Kidney (tissue), 22 donors: ENCODE measurements at places on chromosomes 5 and 9. TPM values are rescaled to one million over a fixed set of nuclear protein-coding genes. Genes with fewer than 3 reads are reported as not detected.

GRCh38 chr5:6377582-6377904 lies 804 bp downstream of the MED10 start:
- peaks cover 8% of the 10 kb centered on the region for H3K4me1 ChIP-seq
- no peak overlapping the region for H3K27ac ChIP-seq
- peaks cover 8% of the 10 kb centered on the region for H3K36me3 ChIP-seq
- no peaks in the 10 kb centered on the region for H3K27me3 ChIP-seq

DNA sequence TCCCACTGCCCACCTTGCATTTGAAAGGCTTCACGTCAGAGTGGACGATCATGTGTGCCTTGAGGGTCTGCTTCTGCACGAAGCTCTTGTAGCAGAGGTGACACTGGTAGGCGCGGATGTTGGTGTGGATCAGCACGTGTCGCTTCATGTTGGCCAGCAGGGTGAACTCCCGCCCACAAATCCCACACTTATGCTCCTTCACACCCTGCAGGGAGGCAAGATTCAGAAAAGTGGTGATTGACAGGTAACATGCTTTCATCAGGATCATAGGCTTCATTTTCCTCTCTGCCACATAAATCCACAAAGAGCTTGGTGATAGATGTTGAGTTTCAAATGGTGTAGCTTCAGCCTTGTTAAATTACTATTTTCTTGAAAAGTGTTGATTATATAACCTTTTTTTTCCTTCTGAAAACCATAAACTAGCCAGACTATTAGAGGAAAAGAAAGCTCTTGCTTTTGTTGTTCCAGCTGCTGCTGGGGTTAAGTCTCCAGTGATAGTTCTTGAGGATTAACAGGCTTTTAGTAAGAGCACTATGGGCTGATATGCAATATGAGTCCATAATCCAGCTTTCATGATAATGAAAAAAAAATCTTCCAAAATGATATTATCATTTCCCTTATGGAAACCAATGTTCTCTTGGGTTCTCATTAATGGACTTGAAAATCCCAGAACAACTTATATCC lies 50.7 kb downstream of the ZNF366 start:
- no peaks in the 10 kb centered on the region for H3K27me3 ChIP-seq
- H3K27ac ChIP-seq: no peak overlapping the region
- peak; percentile 43 for DNase-seq
- H3K36me3 ChIP-seq: no peaks in the 10 kb centered on the region
- H3K4me3 ChIP-seq: no peak overlapping the region
- peaks cover 2% of the 10 kb centered on the region for H3K4me1 ChIP-seq

SLCO4C1 gene
- total RNA-seq: 35.1 TPM

- no peaks in the 10 kb centered on the region for H3K27me3 ChIP-seq
- no peaks in the 10 kb centered on the region for H3K36me3 ChIP-seq
- H3K4me1 ChIP-seq: peaks cover 6% of the 10 kb centered on the region
- H3K4me3 ChIP-seq: no peak overlapping the region
Measured at GRCh38 chr9:78295177-78295575, 1.7 kb upstream of the PSAT1 start.

GRCh38 chr9:31587146-31587545 lies 797.3 kb upstream of the ACO1 start:
- no peaks in the 10 kb centered on the region for H3K4me1 ChIP-seq
- no peaks in the 10 kb centered on the region for H3K36me3 ChIP-seq
- no peak overlapping the region for H3K27ac ChIP-seq
- H3K4me3 ChIP-seq: no peak overlapping the region

- no peak overlapping the region for H3K4me3 ChIP-seq
- no peaks in the 10 kb centered on the region for H3K4me1 ChIP-seq
- H3K27me3 ChIP-seq: no peaks in the 10 kb centered on the region
- peak; percentile 55 for DNase-seq
- no peak overlapping the region for H3K27ac ChIP-seq
Measured at GRCh38 chr9:99416007-99416406, 193.9 kb downstream of the SEC61B start.

DNA sequence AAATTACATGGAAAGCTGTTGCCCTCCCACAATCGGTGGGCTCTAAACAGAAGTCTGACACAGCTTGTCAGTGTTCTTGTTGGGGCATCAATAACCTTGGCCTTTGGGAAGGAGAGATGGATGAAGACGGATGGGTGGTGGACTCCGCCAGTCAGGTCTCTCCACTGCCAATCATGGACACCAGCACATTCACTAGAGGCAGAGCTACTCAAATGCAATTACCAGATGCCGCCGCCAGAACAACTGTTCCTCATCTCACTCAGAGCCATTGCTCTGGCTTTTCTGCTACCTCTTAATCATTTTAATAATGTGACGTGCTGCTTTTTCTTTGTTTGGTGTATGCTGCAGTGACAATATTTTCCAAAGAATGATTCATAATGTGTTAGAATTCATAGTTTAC lies 27.9 kb upstream of the SEMA5A start:
- no peaks in the 10 kb centered on the region for H3K36me3 ChIP-seq
- H3K27me3 ChIP-seq: no peaks in the 10 kb centered on the region
- H3K4me3 ChIP-seq: no peak overlapping the region
- DNase-seq: no peak

- no peaks in the 10 kb centered on the region for H3K27me3 ChIP-seq
- no peaks in the 10 kb centered on the region for H3K4me1 ChIP-seq
- H3K27ac ChIP-seq: no peak overlapping the region
- no peak overlapping the region for H3K4me3 ChIP-seq
Measured at GRCh38 chr5:50874306-50875001, 208.0 kb downstream of the PARP8 start.

IL4 gene
- not detected for total RNA-seq

JAKMIP2 gene
- total RNA-seq: 0.38 TPM

DNA sequence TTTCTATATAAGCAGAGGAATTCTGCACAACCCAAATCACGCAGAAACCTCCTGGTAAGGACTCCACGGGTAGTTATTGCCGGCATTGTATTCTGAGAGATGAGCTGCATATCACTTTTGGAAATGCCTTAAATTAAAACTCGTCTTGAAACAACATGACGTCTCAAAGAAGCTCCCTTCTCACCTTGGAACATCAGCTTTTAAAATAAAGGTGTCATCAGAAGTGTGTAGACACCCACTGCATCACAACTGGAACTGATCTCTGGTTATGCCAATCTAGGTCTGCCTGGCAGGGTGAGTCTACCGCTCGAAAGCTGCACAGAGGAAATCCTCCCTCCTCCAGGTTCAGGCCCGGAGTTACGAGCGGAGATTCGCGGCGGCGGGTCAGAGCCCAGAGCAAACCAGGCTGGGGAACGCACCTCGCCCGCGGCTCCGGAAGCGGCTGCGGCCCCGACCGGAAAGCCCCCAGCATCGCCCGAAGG lies 974 bp upstream of the SLC12A2 start:
- DNase-seq: no peak
- H3K4me1 ChIP-seq: peaks cover 5% of the 10 kb centered on the region
- H3K27ac ChIP-seq: peak overlapping the region; percentile 94
- peak overlapping the region; percentile 96 for H3K4me3 ChIP-seq

CDC25C gene
- 0.25 TPM for total RNA-seq

SLC27A6 gene
- not detected for total RNA-seq

TMEM252 gene
- 111 TPM for total RNA-seq
